ENCODE measurements at places on chromosomes 2 and 18.

DNA sequence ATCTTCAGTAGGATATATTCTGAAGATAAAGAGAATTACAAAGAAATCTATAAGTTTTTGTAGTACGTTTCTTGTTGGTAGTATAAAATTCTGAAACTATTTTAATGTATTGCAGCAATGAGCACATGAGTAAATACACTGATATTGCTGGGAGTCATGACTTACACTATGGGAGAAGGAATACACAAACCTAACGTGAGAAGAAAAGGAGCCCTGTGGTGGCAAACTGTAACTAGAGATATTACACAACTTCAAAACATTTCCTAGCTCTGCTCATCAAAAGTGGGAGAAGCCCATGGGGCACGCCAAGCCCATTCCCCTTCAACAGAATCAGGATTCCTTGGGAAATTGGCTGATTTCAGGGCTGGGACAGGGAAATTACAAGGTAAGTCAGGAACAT lies 20.5 kb downstream of the SPIRE1 start:
- DNase-seq: no peak

DNA sequence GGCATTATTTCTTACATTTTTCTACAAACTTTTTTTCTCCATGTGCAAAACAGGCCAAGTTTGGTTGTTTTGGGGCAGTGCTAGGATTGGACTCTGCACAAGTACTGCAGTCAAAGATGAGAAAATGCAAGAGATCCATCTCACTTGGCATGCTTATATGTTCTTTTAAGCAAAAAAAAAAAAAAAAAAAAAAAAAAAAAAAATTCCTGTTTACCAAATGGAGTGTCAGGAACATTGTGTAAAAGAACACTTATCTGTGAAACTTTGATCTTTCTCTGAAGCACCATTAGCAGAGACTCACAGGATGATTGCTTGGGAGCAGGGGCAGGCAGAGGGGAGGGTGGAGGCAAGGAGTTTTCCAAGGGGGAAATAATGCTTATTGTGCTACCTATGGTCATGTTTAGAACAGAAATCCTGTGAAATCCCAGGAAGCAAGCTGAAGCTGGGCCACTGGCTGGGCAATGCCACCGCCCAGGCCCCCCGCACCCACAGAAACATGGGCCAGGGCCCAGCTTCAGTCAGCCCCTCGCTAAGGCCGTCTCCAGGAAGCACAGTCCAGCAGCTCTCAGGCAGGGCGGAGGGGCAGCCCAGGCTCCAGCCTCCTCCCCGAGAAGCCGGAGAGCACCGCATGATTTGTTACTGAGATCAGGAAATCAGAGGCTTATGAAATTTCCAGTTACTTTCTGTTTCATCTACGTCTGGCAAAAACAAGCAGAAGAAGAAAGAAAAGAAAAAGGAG lies 229.4 kb downstream of the ZNF516 start:
- no peak for DNase-seq

- DNase-seq: no peak
These were observed 51.2 kb upstream of the DAPL1 start for GRCh38 chr2:158743879-158744278.

DNA sequence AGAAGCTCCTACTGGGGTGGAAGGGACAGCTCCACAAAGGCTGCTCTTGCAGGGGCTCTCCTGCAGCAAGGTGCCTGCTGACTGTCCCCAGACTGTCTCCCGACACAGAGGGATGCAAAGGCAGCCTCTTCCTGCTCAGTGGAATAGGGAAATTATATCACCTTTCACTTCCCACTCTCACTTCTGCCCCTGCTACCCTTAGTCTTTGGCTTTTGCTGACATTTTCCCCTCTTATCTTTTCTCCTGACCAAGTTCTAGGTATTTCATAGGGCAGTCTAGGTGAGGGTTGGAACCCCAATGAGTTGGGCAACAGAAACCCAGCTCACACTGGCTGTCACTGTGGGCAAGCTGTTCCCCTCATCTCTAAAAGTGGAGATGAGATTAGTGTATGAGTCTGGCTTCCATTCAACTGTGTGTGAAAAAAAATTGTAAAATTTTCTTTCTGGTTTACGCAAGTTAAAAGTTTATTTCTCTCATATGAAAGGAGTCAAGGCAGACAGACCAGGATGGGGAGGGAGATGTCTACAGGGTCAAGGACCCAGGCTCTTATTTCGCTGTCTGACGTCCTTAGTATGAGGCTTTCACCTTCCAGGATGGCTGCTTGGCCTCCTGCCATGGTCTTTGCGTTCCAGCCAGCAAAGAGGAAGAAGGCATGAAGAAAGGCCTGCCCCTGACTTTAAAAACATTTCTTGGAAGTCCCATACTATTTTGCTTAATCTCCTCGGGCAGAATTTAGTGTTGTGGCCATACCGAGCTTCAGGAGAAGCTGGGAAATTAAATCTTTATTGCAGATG lies 7.5 kb upstream of the MOCOS start:
- DNase-seq: no peak

- no peak for DNase-seq
These were observed 93.9 kb downstream of the INHBB start for GRCh38 chr2:120439637-120440384.

DNA sequence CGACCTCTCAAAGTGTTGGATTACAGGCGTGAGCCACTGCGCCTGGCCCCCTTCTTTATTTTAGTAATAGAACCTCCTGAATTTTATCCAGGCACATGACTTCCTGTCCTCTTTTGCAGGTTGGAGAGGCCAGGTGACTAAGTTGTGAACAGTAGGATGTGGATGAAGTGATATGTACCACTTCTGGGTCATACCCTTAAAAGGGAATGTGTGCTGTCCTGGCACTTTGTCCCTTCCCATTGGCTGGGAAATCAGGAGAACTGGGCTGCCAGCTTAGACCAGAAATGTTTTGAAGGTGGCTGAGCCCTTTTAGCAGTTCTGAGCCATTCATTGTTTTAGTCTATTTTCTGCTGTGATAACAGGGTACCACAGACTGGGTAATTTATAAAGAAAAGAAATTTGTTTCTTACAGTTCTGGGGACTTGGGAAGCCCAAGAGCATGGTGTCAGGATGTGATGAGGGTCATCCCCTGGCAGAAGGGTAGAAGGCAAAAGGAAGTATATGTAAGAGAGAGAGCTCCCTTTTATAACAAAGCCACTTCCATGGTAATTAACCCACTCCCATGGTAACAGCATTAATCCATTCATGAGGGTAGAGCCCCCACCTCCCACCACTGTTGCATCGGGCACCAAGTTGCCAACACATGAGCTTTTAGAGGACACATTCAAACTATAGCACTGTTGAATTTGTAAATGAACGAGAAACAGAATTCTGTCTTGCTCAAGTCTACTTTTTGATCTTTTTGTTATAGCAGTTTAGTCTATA lies 79.1 kb downstream of the TTC27 start:
- no peak for DNase-seq

GRCh38 chr2:176035013-176035691 lies 33.1 kb upstream of the LNPK start:
- DNase-seq: no peak

DNA sequence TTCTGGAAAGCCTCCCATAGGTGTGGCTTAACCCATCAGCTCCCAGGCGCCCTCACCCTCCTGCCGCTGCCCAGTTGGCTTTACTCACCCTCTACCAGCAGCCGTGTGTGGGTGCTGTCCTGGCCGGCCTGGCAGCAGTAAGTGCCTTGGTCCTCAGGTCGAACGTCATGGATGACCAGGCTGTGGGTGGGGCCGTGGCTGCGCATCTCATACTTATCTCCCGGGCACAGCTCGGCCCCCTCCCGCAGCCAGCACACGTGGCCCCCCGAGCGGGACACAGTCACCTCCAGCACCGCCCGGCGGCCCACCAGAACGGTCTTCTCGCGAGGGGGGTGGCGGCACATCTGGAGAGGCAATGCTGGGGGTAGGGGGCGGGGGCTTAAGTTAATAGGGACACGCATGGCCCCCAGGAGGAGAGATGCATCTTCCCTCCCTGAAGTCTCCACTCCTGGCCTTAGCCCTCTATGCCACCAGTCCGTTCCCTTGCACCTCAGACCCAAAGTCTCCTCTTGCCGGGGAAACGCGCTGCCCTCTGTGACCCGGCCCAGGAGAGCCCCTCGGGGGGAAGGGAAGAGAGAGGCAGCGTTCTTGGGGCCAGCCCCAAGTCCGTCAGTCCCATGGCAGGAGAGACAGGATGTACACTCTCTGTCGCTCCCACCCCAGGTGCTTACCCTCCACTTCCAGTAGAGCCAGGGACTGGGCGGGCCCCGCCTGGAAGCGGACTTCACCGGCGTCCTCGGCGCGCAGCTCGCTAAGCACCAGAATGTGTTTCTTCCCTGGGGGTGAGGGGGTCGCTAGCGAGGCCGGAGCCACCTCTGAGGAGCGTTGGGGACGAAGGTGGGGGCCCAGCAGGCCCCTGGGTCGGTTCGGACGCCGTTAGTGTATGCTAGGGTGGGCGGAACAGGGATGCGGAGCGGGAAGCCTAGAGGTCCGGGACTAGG lies 7.9 kb downstream of the TMEM198 start:
- DNase-seq: no peak

DNA sequence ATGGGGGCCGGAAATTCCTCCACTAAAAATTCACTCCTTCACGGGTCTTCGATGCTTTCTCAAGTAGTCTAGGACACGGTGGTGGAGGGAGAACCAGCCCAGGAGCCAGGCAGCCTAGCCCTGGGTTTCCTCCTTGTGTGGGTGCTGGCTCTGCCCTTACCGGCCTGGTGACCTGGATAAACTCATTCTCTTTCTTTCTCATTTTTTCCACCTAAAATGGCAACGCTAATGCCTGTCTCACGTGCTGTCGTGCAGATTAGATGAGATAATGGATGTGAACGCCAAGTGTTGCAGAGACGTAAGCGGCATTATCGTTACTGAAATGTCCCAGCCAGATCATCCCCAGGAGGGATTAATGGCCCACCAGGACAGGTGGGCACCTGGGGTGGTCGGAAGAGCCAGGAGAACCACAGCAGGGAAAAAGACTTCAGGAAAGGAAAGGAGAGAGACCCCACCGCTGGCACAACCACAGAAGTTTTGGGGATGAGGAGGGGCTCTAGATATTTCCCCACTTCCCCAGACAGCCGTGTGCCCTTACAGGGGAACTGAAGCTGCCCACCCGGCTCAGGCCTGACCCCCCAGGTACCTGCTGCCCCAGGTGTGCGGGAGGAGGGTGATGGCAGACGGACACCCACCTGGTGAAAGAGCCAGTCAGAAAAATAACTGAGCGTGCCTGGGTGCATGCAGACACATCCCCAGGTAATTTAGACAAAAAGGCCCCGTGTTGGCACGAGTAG lies 100.8 kb upstream of the ASAP2 start:
- no peak for DNase-seq

GRCh38 chr2:239608260-239608659 lies 207.4 kb upstream of the HDAC4 start:
- DNase-seq: no peak

DNA sequence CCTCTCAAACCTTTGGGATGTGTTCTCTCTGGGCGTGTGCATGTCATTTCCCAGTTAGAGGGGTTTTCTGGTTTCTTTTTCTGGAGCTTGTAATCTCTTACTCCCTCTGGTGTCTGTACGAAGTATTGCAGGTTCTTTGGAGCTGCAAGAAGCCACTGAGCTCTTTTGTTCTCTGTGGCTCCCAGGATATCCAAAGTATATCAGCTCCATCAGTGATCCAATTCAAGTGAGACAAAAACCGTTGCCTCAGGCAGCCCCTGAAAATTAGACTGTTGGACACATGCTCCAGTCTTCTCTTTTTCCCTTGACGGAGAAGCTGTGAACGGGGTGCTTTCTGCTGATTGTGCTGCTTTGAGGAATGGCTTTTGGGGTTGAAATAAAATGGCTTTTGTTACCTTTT lies 59.0 kb upstream of the LDLRAD4 start:
- no peak for DNase-seq

- no peak for DNase-seq
These were observed 313.9 kb downstream of the TRIB2 start for GRCh38 chr2:13030606-13031005.

GRCh38 chr2:137228566-137228965 lies 463.2 kb downstream of the THSD7B start:
- no peak for DNase-seq
